IPS DF 19.7 (cell line): ENCODE measurements at places on chromosomes 3 and 15.
A peak's percentile ranks its signal among the peaks of the same experiment; 100 is the strongest.

GRCh38 chr3:24480497-24480896, 14.2 kb downstream of the THRB start:
- DNase-seq, result no peak

DNA sequence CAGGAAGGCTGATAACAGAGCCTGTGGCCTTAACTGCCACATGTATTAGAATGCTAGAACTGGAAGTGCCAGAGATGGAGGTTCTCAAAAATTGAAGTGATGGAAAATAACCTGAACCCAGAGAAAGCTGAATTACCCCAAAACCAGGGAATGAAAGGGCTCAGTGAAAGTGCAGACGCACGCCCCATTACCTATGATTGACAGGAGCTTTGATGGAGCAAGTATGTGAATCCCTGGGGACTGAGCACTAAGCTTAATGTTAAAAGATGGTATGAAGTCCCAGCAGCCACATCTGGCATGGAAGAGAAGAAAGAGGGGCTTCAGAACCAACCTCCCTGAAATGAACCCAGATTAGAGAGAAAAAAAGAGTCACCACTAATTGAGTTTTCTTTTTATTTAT, 118.4 kb upstream of the FHIT start:
- no peak for DNase-seq

DNA sequence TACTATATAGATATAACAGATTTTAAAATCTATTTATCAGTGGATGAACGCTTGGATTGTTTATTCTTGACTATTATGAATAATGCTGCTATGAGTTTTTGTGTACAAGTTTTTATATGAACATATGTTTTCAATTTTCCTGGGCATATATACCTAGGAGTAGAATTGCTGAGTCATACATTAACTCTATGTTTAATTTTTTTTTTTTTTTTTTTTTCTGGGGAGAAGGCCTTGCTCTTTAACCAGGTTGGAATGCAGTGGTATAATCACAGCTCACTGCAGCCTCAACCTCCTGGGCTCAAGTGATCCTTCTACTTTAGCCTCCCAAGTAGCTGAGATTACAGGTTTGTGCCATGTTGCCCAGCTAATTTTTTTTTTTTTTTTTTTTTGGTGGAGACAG, 9.1 kb downstream of the CIDEC start:
- DNase-seq, result no peak

GRCh38 chr15:39282663-39283208, 298.1 kb upstream of the THBS1 start:
- DNase-seq, result no peak

GRCh38 chr3:44363591-44363990, 25.0 kb downstream of the TCAIM start:
- DNase-seq, result no peak

GRCh38 chr3:114418724-114419543, 125.1 kb downstream of the TIGIT start:
- peak; percentile 17 for DNase-seq

DNA sequence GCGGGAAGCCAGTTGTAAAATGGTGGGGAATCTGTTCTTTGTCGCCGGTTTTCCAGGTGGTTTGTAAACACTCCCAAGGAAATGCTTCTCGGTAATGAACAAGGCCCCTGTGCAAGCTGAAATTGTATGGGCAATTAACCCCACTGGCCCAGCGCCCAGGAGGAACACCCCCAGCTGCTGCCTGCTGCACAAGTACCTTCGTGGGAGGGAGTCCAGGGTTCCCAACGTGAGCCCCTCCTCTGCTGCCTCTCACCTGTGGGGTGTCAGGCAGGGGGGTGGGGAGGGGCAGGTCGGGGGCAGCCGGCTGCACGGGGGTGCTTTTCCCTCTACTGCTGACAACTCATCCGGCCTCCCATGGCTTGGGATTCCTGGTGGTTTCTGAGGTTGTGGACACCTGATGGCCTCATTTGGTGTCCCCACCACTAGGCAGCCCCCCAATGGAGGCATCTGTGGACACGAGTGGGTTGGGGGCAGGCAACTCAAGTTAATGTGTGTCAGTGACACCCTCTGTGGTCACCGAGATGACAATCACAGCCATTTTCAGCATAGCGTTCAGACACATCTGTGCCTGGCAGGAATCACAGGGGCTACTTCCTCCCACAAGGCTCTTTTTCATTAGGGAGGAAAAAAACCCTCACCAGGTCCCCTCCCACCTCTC, 35.6 kb upstream of the PRR23E start:
- DNase-seq, result no peak

- DNase-seq, result no peak
Measured at GRCh38 chr3:96169111-96169766, 645.2 kb upstream of the EPHA6 start.
